IMR-90 (cell line): ENCODE measurements at places on chromosomes 4 and X. TPM values are rescaled to one million over a fixed set of nuclear protein-coding genes. Genes with fewer than 3 reads are reported as not detected.

PPP2R3B gene
- total RNA-seq, result 11.1 and 13.3 TPM in 2 replicates

- DNase-seq, result no peak
Observed at GRCh38 chrX:99602107-99602506, 808.0 kb downstream of the PCDH19 start.

- DNase-seq, result no peak
Observed at GRCh38 chrX:34563804-34564203, 93.3 kb downstream of the TMEM47 start.

CCDC110 gene
- 0.90 and 1.4 TPM in 2 replicates for total RNA-seq

GRCh38 chr4:9964879-9965278 is 56.4 kb downstream of the SLC2A9 start:
- no peak for DNase-seq

- peak; percentile 66 for DNase-seq
Observed at GRCh38 chr4:2105559-2105958, 46.4 kb downstream of the NAT8L start.

GRCh38 chrX:40107291-40108161 is 9.8 kb upstream of the BCOR start:
- no peak for DNase-seq

- DNase-seq, result peak; percentile 77
Observed at GRCh38 chrX:22323541-22323940, 50.8 kb downstream of the CBLL2 start.

DNA sequence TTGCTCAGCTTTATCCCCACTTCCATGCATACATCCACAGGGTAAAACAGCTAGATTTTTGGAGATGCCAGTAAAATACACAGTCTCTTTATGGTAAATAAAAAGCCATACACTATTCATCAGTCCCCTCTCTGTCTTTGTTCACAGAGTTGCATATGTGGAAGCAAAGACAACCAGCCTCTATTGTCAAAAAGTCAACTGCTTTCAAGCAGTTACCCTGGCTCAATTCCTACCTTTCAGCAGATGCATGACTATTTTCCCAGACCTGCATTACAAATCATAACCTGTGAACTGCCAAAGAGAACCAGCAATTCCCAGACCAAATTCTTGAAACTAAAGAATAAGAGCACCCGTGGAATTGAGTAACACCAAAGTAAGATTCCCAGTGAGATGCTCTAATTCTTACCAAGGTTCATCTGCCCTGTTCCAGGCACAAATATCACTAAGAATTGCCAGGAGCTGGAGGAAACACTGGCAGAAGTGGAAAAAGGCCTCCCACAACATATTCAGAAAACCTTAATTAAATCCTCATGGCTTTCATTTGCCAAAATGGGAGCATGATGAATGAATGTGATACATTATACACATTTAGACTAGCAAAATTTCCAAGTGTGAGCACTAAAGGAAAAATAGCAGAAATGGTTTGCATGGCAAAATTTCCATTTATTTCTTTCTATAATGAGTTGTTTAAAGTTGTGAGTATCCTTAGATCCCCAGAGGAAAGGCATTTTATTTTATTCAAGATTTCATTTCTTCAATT is 391.2 kb upstream of the ADGRL3 start:
- DNase-seq, result no peak

DNA sequence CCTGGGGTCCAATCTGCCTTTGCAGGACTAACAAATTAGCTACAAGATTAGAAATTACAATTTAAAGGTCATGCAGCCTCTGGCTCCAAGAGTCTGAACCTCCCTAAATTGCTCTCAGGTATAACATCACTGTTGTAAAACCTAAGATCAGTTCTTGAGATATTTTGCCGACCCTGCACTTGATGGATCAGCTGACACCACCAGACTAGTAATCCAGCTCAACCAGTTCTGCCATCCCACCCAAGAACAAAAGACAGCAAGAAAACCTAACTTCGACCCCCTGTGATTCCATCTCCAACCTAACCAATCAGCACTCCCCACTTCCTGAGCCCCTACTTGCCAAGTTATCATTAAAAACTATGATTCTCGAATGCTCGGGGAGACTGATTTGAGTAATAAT is 323.0 kb upstream of the BOD1L1 start:
- DNase-seq, result no peak

DNA sequence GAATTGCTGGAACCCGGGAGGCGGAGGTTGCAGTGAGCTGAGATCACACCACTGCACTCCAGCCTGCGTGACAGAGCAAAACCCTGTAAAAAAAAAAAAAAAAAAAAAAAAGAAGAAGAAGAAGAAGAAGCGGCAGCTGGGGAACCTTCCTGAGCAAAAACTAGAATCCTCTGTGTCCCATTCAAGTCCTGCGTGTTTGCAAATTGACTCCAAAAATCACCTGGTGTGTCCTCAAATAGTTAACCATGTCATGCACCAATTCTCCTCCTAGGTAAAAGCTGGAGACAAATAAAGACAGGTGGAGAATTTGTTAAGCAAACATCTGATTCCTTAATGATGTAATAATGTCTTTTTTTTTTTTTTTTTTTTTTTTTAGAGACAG is 31.9 kb upstream of the ASMTL start:
- DNase-seq, result no peak

- DNase-seq, result peak; percentile 68
Observed at GRCh38 chr4:184306949-184307348, 89.3 kb upstream of the ENPP6 start.

- DNase-seq, result no peak
Observed at GRCh38 chr4:126221282-126221681, 906.5 kb downstream of the FAT4 start.
